Stimulated activated CD4-positive, alpha-beta T cell treated with anti-CD3 and anti-CD28 coated beads, TNF-alpha, amount 100 ng/mL, for 24 hours (primary cell): ENCODE measurements at places on chromosomes 2 and 18.

DNA sequence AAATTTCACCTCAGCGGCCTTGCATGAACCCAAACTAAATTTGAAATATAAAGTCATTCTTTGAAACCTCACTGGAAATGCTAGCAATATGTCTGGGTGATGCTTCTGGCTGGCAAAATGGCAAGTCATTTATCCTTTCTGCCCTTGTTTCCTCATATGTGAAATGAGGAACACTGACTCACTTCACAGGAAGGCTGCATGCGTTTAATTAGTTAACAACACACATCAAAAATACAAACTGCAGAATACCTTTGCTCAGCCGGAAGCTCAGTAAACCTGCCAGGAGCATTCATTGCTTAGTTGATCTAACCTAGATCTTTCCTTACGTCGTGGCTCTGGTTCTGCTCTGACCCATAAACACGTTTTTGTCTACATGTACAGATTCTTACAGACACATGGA is 214.2 kb upstream of the ACVR2A start:
- DNase-seq, result no peak

GRCh38 chr18:42706618-42707017 is 408.9 kb downstream of the RIT2 start:
- no peak for DNase-seq

- DNase-seq, result no peak
Observed at GRCh38 chr2:226716126-226716525, 83.5 kb downstream of the IRS1 start.

DNA sequence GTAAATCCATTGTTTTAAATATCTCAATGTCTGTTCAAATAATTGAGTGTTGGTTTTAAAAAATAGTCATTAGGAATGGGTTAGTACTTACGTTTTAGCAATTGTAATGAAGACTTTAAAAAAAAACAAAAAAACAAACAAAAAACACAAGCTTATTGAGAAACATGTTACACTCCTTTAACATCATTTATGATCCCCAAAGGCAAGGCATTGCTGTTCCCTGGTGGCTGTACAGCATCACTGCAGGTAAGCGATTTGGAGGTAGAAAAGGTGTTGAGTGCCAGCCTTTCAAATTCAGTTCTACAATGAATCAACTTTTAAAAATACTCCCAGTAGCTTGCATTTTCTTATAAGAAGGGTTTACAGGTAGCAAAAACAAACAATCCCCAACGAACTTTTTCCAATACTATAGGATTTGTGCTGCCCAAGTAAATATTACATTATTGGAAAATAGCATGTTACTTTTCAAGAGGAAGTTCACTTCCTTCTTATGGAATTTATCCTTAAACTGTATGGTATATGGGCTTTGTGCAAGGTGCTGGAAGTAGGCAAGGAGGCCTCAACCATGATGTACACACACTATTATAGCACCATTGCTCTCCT is 27.5 kb downstream of the CNRIP1 start:
- no peak for DNase-seq

GRCh38 chr2:15169326-15170069 is 391.6 kb downstream of the NBAS start:
- no peak for DNase-seq

- DNase-seq, result no peak
Observed at GRCh38 chr2:62489162-62489561, 16.8 kb downstream of the TMEM17 start.

GRCh38 chr18:21525916-21526315 is 74.6 kb downstream of the ESCO1 start:
- no peak for DNase-seq

DNA sequence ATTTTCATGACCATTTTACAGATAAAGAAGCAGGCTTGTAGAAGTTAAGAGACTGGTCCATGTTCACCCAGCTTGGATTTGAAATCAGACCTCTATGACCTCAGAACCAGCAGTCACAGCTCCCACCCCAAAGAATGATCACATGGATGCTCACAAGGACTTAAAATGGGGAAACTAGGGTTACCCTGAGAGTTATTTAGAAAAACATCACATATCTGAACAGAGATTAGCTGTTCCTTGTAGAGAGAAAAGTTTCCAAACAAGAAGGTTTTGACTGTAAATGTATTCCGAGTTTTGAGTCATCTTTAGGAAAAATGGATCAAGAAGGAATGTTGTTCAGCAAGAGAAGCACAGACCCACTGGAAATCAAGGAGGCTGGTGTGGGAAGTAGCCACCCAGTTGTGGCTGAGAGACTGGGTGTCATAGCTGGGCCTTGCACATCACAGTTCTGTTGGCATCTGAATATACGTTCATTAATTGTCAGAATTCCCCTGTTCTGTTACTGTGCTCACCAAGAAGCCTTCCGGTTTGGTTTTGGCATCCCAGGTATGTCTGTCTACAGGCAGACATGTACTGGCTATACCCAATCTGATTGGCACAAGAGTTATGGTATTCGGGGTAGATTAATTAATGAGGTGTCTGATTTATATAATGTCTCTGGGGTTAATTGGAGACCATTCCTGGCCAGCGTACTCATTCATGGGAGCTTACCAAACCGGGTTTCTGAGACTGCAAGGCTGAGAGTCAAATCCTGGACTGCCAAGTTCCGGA is 371.8 kb upstream of the SLC14A2 start:
- no peak for DNase-seq

DNA sequence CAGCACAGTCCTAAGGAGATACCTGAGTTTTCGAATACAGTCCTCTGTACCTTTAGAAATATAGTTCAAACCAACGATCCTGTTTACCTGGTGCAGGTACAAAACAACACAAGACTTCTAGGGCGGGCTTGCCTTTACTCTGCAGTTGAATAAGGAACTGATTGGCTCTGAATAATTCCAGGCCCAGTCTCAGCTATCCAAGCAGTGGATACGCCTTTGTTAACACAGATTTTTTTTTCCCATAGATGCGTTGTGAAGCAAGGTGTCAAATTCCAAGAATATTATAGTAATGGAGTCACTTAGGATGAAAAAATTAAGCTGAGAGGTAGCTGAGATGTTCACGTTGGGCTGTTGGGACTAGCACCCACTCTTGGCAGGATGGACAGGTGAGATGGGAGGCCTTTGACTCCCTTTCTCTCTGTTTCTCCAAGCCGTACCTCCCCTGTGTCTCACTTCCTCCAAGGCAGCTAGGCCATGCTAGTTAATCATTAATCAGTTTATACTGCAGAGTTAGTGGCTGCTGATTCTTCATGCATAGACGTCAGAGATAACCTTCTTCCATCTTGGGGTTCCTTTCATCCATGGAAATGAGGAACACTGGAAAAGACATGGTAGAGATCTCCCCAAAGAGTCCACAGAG is 380.8 kb upstream of the ACVR2A start:
- no peak for DNase-seq

- DNase-seq, result no peak
Observed at GRCh38 chr2:219398721-219399363, 11.1 kb upstream of the DNPEP start.

GRCh38 chr2:48132271-48132625 is 225.9 kb upstream of the FBXO11 start:
- DNase-seq, result no peak

DNA sequence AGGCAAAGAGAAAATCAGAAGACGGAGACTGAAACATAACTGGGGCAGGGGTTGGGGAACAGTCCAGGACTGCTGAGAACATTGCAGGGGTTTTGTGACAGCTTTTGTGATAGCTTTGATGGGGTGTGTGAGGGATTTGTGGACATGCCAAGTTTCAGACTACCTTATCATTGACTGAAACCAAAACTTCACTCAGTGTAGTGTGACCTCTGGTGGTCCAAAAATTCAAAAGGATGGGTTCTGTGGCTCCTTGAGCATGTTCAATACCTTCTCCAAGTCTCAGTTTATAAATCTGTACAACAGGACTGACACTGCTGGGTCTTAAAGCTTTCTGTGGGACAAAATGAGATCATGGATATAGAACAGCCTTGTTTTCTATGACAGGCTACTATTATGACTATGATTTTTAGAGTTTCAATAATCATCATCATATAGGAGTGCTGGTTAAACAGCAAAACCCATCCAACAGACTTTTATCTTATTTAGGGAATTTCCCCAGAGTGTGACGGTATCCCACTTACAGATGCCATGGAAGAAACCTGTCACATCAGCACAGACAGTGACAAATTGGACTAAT is 259.2 kb upstream of the SLC14A2 start:
- no peak for DNase-seq

DNA sequence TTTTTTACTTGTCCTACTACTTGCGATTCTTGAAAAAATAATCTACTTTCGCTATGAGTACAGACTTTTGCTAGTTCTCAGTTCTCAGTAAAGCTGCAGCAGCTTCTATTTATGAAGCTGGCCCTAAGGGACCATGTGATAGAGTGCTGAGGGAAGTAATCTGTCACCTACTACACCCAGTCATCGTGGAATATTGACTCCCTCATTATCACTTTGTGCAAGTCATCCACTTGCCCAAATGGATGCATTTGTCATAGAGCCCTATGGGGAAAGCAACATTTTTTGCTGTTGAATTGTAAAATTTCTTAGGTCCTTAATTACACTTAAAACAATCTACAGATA is 1919.8 kb downstream of the SUCLG1 start:
- no peak for DNase-seq

- no peak for DNase-seq
Observed at GRCh38 chr18:14976736-14977430, 228.9 kb downstream of the ANKRD30B start.

DNA sequence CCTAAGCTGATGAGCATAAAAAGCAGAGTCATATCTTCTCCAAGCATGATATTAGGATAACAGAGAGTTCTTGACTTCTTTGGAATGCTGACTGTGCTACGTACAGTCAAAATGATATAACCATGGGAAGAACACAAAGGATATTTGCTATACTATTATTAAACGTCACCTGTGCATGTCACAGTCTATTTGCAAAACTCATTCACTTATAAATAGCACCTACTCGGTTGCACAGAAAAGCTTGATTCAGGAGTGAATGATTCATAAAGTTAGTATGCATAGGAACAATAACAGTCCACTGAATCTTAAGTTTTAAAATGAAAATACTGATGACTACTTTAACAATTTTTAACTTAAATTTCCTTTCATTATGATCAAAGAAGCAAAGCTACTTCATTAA is 83.3 kb downstream of the SP3 start:
- DNase-seq, result no peak

DNA sequence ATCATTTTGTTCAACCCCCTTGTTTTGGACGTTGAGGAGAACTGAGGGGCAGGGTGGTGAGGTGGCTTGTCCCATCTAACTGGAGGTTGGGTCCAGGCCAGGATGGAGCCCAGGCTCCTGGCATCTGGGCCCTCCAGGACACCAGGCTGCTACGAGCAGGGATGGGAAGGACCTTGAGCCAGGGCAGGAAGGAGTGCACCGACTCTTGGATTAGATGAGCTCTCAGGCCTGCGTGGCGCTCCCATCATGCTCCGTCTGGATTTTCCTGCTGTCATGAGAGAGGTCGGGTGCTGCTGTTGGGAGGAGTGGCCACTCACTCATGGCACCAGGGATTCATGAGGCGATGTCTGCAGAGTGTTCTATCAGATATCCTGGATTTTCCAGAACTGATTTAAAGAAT is 18.3 kb upstream of the ALLC start:
- no peak for DNase-seq

GRCh38 chr18:62479574-62479973 is 43.3 kb upstream of the ZCCHC2 start:
- DNase-seq, result no peak

- DNase-seq, result no peak
Observed at GRCh38 chr2:191174442-191174841, 23.6 kb upstream of the STAT4 start.

GRCh38 chr2:98900721-98901120 is 35.3 kb downstream of the CRACDL start:
- DNase-seq, result no peak

GRCh38 chr2:176137906-176138305 is 8.4 kb downstream of the HOXD8 start:
- DNase-seq, result no peak

DNA sequence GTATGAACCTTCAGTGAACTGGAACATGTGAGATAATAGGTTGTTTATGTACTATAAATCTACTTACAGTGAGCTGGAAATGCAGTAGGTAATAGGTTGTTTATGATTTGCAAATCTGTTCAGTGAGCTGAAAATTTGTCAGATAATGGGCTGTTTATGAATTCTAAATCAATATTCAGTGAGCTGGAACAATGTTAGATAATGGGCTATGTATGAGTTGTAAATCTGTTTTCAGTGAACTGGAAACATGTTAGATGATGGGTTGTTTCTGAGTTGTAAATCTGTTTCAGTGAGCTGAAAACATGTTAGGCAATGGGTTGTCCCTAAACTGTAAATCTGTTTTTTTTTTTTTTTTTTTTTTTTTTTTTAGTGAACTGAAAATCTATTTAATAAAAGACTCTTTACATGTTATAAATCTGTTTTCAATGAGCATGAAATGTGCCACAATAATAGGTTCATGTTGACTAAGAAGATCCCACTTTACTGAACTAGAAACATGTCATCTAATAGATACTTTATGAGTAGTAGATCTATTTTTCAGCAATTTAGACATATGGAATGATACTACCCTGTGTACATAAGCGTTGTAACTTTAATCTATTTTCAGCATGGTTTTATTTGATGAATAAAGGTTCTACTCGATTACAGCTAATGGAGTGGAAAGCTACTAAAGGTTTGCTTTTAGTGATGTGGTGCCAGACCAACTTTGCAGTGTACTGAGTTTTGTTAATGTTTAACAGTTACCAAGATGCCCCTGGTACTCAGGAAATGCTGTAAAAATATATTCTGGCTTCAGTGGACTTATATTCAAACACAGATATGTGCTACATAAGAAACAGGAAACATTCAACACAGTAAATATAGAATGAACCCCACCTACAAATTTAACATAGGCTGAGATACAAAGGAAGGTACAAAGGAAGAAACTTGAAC is 1471.8 kb downstream of the LRP1B start:
- no peak for DNase-seq

GRCh38 chr2:10078704-10079265 is 1.4 kb downstream of the CYS1 start:
- DNase-seq, result no peak

GRCh38 chr2:62458206-62458641 is 47.8 kb downstream of the TMEM17 start:
- no peak for DNase-seq

DNA sequence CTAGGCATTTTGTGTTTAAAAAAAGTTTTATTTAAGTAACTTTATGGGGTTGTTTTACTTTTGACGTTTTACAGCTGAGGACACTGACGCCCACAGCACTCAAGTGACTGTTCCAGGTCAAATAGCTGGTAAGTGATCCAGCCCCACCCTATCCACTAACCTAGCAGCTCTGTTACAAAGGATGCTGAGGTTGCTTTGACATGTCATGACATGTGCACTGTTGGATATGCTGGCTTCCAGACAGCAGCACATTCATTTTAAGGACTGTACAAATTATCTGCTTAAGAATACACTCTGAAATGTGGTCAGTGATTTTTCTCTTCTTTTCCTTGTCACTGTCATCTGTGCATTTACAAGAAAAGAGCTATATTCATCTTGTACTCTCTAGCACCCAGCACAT is 417.5 kb downstream of the ZEB2 start:
- DNase-seq, result no peak

GRCh38 chr18:62751341-62751821 is 36.0 kb downstream of the PHLPP1 start:
- no peak for DNase-seq

- DNase-seq, result no peak
Observed at GRCh38 chr2:223604231-223604630, 2.1 kb upstream of the SCG2 start.
